ENCODE measurements at places on chromosomes 16 and 17. TPM values are rescaled to one million over a fixed set of nuclear protein-coding genes. Genes with fewer than 3 reads are reported as not detected.

DNA sequence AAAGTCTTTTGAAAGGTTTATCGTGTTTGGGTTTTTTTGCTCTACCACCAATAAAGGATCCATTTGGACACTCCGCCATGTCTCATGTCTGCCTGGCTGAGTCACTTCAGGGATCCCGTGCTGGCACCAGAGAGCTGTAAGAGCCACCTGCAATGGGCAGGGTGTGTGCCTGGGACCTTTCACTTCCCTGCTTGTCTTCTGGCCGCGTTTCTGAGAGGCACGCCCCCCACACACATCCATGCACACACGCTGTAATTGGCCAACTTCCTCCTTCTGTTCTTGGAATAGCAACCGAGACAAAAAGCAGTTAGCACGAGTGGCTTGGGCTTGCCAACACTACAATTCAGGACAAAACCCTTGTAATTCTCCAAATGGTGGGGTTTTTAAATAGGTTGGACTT is 9.8 kb upstream of the SOST start:
- no peaks in the 10 kb centered on the region for H3K27me3 ChIP-seq
- no peak overlapping the region for H3K4me3 ChIP-seq
- DNase-seq: no peak
- no peaks in the 10 kb centered on the region for H3K4me1 ChIP-seq
- no peak overlapping the region for H3K27ac ChIP-seq

DNA sequence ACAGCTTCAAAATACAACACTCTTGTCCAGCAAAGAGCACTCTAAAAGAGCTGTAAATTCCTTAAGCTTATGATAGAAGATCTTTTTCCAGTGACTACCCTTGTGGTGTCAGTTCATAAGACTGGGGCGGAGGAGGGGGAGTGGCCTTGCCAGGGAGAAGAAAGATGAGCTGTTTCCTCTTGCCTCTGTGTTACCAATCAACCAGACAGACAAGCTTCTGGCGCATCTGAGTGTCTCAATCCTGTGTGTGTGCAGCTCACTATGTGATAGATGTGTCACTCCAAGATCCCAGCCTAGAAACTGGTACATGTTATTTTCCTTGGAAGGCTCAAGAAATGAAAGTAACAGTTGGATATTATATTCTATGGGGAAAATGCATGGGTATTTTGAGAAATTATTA is 167.4 kb upstream of the CACNG3 start:
- peaks cover 14% of the 10 kb centered on the region for H3K4me1 ChIP-seq
- H3K27me3 ChIP-seq: no peaks in the 10 kb centered on the region
- no peak for DNase-seq
- H3K36me3 ChIP-seq: peaks cover 54% of the 10 kb centered on the region
- H3K4me3 ChIP-seq: no peak overlapping the region

GRCh38 chr17:14427900-14428647 is 127.2 kb downstream of the HS3ST3B1 start:
- H3K4me3 ChIP-seq: peak overlapping the region; percentile 60
- H3K4me1 ChIP-seq: peaks cover 58% of the 10 kb centered on the region
- H3K27ac ChIP-seq: peak overlapping the region; percentile 90
- H3K36me3 ChIP-seq: no peaks in the 10 kb centered on the region
- no peaks in the 10 kb centered on the region for H3K27me3 ChIP-seq
- DNase-seq: peak; percentile 77

DNA sequence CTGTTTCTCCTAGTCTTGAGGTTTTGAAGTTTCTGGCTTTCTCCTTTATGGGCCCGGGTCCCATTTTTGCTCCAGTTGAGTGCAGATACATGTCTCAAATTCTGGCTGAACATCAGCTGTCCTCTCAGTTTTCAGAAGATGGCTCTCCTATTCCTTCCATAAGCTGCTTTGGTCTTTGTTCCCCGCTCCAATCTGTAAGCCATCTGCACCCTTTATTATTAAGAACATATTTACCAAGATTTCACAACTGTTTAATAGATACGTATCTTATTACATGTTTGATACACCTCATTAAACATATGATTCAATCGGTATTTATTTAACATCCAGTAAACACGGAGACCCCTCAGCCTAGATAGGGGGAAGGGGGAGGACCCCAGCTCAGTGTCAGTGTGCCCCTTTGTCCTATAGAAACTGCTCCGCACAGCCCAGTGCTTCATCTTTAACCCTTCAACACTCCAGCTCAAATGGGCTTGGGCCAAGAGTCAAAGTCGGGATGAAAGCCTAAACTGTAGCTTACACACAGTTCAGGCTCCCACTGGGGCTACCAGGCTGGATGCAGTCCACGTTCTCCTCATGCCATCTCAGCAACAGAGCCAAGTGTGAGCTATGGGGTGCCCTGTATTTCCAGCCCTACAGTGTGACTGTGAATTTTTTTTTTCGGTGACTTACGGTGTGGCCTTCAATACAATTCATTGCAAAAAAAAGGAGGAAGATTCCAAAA is 166.0 kb upstream of the ZFHX3 start:
- H3K36me3 ChIP-seq: no peaks in the 10 kb centered on the region
- no peak overlapping the region for H3K4me3 ChIP-seq
- DNase-seq: no peak
- no peaks in the 10 kb centered on the region for H3K27me3 ChIP-seq
- no peak overlapping the region for H3K27ac ChIP-seq

- H3K36me3 ChIP-seq: no peaks in the 10 kb centered on the region
- DNase-seq: no peak
- no peak overlapping the region for H3K4me3 ChIP-seq
- no peaks in the 10 kb centered on the region for H3K27me3 ChIP-seq
Observed at GRCh38 chr17:72097144-72097543, 23.7 kb upstream of the SOX9 start.

DNA sequence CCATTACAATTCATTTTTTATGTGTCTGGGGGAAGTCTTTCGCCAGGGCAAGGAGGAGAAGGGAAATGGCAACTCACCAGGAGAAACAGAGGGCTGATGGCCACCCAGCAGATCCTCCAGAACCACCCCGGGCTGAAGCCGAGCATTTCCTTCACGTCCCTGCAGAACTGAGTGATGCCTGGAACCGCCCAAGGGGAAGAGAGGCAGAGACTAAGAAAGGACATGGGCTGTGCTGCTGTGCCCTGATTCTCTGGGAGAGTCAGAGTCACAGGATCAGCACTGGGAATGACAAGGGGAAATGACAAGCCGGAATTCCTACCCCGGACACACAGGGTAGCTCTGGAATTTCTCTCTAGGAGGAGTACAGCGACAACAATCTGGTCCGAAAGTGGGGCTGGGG is 27.8 kb downstream of the SLC6A4 start:
- H3K4me3 ChIP-seq: no peak overlapping the region
- no peaks in the 10 kb centered on the region for H3K36me3 ChIP-seq
- H3K27ac ChIP-seq: no peak overlapping the region
- no peaks in the 10 kb centered on the region for H3K27me3 ChIP-seq

- no peak overlapping the region for H3K27ac ChIP-seq
- H3K4me1 ChIP-seq: peaks cover 6% of the 10 kb centered on the region
- no peak for DNase-seq
Observed at GRCh38 chr16:4200781-4201137, 41.1 kb downstream of the SRL start.

DNA sequence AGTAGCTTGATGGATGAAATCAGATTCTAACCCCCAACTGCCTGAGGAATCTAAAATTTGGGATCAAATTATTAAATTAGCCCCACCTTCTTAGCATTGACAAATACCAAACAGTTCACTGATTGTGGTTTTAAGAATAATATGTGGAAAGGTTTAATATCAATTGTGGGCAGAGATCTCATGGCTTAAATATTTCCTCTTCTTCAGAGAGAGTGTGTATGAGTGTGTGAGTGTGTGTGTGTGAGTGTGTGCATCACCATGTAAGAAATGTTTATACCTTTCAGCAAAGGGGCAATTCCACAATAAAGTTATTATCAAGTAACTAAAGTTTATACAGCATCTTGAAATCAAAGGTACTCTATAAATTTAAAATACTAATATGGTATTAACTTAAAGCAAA is 3.2 kb downstream of the SMURF2 start:
- H3K4me3 ChIP-seq: peak overlapping the region; percentile 2
- H3K4me1 ChIP-seq: peaks cover 36% of the 10 kb centered on the region
- H3K27me3 ChIP-seq: no peaks in the 10 kb centered on the region
- H3K36me3 ChIP-seq: peaks cover 12% of the 10 kb centered on the region
- no peak for DNase-seq
- H3K27ac ChIP-seq: no peak overlapping the region

DNA sequence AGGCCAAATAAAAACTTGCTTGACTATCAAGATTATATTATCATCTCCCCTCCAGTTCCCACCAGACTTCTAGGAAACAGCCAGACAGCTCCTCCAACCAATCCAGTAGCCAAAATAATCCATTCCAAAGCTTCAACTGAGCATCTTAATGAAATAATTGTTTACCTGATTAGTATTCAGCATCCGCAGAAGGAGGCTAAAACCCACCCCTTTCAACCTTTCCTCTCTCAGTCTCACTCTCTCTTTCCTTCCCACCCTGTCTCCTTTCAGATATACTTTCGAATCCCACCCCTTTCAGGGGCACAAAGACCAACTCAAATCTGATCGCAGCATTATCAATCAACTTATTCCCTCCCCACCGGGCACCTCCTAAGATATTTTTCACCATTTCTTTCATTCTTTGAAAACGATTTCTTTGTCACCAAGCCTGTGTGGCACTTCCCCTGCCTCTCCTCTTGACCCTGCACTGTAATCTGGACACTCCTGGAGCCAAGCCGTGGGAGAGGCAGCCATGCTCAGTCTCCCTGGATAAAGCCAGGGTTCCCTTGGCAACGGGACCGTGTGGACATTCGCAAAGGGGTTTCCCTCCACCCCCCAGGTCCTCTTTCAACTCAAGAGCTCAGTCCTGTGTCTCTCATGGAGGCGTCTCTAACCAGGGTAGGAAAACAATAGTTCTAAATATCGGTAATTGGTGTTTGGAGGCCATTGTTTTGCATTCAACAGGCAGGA is at the start of gene ANKFN1:
Gene ANKFN1 (plus strand): TSS at position 602 of the 729 bp plus-strand sequence. CDS start 59,193 bp downstream, outside the sequence.
- no peak within 1 kb of the TSS for H3K27ac ChIP-seq
- no peak for DNase-seq
- H3K27me3 ChIP-seq: no peaks in the 10 kb centered on the region

- DNase-seq: no peak
- no peaks in the 10 kb centered on the region for H3K36me3 ChIP-seq
- H3K4me3 ChIP-seq: no peak overlapping the region
- no peaks in the 10 kb centered on the region for H3K4me1 ChIP-seq
- no peak overlapping the region for H3K27ac ChIP-seq
Observed at GRCh38 chr17:74249590-74250270, 24.3 kb upstream of the DNAI2 start.

DNA sequence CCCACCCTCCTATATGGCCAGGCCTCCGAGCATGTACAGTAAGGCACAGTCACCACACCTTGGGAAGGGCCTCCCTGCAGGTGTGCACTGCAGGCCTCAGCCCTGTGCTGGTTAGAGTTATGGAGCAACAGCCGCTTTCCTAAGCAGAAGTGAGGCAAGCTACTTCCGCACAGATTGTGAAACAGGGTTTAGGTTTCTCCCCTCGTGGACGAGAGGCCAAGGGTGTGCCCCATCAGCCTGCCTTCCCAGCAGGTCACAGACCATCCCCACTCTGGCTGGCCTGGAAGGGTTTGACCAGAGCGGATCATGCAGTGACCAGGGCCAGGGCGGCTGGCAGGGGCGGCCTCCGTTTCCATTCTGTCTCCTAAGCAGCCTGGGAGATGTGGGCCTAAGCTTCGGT is 4.7 kb downstream of the MSRB1 start:
- DNase-seq: no peak
- no peaks in the 10 kb centered on the region for H3K27me3 ChIP-seq
- no peak overlapping the region for H3K27ac ChIP-seq
- no peak overlapping the region for H3K4me3 ChIP-seq

DNA sequence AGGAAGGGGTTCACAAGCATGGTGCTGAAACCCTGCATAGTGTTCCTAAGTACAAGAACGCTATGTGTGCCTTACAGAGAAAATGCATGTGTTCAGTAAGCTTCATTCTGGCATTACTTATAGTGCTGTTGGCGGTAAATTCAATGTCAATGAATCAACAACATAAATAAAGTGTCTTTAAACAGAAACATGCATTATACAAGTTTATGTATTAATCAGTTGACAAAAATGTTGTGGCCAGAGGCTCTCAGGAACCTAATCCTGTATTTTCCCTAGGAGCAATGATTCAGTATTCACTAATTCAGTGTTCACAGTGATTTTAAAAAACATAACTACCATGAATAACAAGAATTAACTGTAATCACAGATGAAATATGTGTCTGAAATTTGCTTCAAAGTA is 47.1 kb upstream of the MYOCD start:
- no peaks in the 10 kb centered on the region for H3K27me3 ChIP-seq
- no peaks in the 10 kb centered on the region for H3K36me3 ChIP-seq
- H3K4me3 ChIP-seq: no peak overlapping the region
- DNase-seq: no peak
- no peaks in the 10 kb centered on the region for H3K4me1 ChIP-seq

DNA sequence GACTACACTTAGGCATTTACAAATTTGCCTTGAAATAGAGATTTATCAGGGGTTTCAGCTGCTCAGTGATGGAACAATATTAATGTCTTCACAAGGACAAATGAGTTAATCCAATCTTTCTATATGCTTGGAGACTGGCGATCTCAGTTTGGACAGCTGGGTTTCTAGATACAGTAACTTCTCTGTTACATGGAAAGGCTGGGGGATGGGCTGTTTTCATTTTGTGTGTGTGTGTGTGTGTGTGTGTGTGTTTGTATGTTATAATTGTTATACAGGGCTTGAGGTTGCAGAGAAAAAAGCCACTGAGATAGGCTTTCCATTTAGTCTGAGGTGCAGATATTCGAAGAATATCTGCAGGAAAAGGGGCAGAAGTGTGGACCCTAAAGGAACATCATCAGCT is 359.3 kb upstream of the SALL1 start:
- no peak overlapping the region for H3K27ac ChIP-seq
- no peaks in the 10 kb centered on the region for H3K4me1 ChIP-seq
- no peaks in the 10 kb centered on the region for H3K27me3 ChIP-seq
- DNase-seq: no peak
- no peak overlapping the region for H3K4me3 ChIP-seq

ZNF19 gene
- 3.9 TPM for total RNA-seq

FAM20A gene
- not detected for total RNA-seq

ITGB3 gene
- not detected for total RNA-seq

HS3ST3A1 gene
- 0.11 TPM for total RNA-seq

MT2A gene
- 144 TPM for total RNA-seq

DNAH2 gene
- total RNA-seq: not detected

SLC5A2 gene
- total RNA-seq: not detected

CCDC137 gene
- total RNA-seq: 37.2 TPM

MT1F gene
- total RNA-seq: 7.7 TPM

AXIN2 gene
- total RNA-seq: 1.0 TPM

DCTPP1 gene
- 98.4 TPM for total RNA-seq

TAC4 gene
- not detected for total RNA-seq
